ENCODE measurements at places on chromosomes 7 and 10.

DNA sequence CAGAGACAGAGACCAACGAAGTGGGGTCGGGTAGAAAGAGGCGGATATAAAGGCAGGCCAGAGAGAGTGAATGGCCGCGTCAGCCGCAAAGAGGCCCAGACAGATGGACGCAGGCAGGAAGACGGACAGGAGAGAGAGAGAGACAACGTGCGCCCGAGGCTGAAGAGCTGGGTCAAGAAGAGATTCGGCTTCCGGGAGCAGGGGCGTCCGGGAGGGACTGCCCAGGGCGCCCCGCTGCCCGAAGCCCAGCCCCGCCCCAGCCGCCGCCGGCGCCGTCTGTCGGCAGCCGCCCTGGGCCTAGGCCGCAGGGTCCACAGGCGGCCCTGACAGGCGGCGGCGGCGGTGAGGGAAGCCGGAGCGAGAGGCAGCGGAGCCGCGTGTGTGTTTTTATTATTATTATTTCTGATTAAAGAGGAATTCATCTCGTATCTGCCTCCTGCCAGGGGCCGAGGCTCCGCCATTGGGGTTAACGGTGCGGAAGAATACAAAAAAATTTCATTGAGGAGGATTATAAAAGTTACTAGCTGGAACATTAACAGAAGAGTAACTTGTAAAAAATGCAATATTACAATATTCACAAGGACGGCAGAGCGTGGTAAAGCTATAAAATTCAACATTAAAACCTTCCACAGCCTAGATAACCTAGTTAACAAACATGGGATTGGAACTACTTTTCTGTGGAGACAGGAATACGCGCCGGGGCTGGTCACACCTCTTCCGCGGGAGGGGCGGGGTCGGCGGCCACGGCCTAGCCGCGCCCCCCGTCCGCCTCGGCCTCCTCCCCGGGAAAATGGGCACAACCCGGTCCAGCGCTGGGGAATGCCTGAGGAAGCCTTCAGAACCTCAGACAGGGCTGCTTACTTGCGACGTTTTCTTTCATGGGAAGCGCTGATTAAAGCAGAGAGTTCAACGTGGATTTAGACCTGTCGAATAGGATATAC is 29.7 kb upstream of the PAX2 start:
- no peak for DNase-seq

GRCh38 chr7:15688911-15689310 is 2.4 kb upstream of the MEOX2 start:
- DNase-seq, result no peak

DNA sequence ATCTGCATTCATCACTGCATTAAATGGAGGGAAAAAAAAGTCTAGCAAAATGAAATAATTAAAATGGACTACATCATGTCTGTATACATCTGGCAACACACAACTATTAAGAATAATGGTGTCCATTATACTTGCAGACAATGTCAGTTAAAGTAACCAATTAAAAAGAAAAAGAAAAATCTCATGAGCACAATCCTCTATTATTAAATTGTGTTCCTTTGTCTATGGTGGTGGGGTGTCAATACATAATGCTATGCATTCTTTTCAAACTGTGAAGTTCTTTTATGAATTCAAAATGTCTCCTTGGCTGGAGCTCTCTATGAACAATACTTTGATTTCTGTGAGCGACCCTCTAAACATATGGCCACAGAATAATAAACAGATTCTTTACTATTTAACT is 63.5 kb downstream of the NRP1 start:
- DNase-seq, result no peak

- DNase-seq, result peak; percentile 5
Observed at GRCh38 chr10:27525819-27526218, 21.7 kb downstream of the RAB18 start.

DNA sequence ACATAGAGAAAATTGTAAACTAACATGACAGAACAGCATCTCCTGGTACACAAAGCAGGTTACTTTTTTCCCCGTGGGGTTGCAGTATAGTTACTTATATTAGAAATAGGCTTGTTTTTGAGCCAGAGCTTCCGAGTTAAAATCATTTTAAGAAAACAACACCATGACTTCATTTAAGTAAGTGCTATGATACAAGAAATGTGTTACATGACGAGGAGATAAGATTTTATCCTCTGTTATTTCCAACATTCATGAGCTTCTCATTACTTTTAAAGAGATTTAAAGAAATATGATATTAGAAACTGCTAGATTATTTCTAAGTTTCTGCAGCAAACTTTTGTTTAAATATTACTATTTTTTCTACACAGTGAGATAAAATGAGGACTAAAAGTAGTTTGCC is 968.7 kb downstream of the GATA3 start:
- DNase-seq, result no peak

GRCh38 chr10:50561266-50561665 is 62.5 kb downstream of the SGMS1 start:
- DNase-seq, result no peak

GRCh38 chr10:63689768-63690167 is 168.6 kb downstream of the REEP3 start:
- DNase-seq, result no peak

DNA sequence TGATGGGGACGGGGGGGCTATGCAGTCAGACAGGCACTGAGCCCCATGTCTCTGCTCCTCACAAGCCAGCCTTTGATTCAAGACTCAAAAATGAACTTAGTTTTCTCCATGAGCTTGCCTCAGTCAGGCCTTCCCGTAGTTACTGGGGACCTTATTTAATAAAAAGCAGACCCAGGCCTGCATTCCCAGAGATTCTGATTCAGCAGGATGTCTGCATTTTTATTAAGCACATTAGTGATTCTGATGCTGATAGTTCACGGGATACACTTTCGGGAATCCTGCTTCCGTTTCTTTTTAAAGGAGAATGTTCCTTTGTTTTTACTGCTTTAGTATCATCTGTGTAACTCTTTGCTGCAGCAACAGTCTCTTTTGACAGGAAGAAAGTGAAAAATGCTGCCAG is 28.3 kb upstream of the PLPP4 start:
- DNase-seq, result no peak

DNA sequence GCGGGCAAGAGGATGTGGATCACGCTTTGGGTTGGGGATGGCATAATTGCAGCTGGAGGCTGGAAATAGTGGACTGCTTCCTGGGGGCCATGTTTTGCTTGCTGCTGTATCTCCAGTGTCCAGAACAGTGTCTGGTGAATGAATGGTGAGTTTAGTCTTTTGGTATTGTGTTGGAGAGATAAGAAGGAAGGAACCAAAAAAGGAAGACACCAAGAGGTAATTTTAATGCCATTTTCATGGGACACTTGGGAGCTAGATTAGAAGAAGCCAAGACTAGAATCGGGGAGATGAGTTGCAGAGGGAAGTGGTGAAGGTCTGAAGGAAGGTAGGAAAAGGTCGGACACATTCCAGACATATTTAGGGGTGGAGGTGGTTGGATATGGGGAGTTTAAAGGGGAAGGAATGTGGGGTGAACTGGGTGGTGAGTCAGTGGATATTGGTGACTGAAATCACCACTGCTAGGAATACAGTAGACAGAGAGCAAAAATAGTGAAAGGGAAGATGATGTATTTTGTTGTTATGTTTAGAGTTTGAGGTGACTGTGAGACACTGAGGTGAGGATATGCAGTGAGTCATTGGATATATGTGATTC is 76.7 kb downstream of the CCNY start:
- no peak for DNase-seq

DNA sequence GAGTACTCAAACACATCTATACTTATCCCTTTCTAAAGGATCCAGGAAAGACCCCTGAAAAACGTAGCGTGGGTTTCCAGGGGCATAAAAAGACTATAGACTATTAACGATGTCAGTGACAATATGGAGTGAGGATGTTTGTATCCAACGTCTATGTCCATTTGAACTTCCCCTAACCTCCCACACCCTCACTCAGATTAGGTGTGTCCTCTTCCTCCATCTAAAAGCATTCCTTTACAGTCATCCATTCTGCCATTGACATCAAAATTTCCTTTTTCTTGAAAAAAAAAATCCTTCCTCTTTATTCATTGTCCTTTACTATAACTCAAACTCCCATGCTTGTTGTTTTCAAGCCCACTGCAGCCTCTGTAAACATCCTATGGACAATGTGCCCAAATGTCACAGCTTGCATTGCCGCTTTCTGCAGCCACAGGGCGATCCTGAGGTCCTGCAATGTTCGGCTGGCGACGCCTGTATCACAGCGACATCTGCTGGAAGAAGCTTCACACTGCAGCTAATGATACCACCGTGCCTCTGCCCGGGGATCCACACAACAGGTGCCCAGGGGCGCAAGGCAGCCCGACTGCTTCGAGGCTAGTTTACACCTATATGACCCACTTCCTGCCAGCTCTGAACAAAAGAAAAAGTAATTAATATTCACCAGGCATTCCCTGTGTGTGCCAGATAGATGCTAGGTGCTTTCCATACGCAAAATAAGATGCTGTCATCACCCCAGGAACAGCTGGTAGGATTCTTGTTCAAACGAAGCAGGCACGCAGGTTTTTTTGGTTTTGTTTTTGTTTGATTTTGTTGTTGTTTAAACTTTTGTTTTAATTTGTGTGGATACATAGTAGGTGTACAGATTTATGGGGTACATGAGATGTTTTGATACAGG is 267.9 kb upstream of the GHITM start:
- peak; percentile 68 for DNase-seq

GRCh38 chr7:2947058-2947780 is 96.4 kb downstream of the CARD11 start:
- DNase-seq, result no peak

DNA sequence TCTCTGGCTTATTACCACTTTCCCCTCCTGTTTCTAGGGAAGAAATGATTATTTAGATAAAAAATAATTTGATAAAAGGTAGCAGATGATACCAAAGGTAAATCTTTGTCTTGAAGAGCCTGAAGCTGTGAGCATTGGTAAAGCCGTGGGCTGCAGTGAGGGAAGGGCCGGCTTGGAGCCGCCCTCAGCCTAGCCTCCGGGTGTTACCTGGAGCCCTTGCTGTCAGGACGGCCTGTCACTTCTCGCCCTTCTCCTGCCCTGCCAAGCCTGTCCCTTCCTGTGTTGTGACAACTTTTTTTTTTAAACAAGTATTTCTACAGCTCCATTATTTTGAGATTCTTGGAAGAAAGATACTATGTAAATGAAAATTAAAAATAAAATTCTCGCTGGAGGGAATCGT is 7.0 kb downstream of the CUX1 start:
- no peak for DNase-seq

- no peak for DNase-seq
Observed at GRCh38 chr7:151697515-151697895, 177.8 kb upstream of the RHEB start.

DNA sequence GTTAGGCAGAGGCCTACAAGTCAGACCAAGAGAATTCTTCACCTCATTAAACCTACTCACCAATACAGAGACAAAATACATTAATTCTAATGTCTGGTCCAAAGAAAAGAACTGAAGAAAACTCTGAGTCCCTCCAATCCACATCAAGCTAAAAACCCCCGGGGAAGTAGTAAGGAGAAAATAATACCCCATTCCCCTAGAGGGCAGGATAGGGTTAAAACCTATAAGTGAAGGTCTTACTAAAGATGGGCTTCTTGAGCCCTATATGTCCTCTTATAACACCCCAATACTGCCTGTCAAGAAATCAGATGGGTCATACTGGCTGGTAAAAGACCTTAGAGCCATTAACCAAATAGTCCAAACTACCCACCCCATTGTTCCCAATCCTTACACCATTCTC is 141.3 kb upstream of the TMEM106B start:
- DNase-seq, result no peak

DNA sequence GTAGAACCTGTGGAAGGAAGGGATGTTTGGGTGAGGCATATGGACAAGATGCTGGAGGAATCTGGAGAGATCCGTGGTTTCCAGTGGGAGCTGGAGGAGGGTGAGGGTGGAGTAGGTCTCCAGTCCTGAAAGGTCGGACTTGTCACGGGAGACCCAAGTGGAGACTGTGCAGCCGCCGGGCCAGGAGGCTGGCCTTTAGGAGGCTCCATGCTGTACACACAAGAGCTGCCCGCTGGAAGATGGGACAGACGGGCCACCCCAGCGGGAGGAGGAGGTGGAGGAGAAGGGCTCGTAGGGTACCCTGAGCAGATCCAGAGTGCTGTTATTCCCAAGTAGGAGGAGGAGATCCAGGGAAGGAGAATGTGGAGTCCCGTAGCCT is 106.7 kb downstream of the NKX6-2 start:
- DNase-seq, result no peak

- DNase-seq, result no peak
Observed at GRCh38 chr10:105024184-105024583, 383.1 kb downstream of the SORCS3 start.

GRCh38 chr7:121271916-121272315 is 56.9 kb upstream of the WNT16 start:
- DNase-seq, result no peak

GRCh38 chr10:82645221-82645620 is 770.2 kb downstream of the NRG3 start:
- no peak for DNase-seq

DNA sequence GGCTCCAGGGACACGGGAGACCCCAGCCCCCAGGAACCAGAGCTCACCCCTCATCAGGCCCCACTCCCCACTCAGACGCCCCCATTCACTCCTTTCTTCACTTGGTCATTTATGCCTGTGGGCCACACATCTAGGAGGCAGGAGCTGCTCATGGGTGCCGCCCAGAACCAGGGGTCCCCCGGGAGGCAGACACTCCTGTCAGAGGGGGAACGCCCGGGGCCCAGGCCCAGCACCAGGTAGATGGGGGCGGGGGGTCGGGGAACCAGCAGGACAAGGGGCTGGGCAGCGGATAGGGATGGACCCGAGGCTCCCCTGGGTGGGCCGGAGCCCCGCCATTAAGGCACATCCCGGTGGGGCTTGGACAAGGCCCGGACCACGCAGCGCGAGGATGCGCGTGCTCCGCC is 11.8 kb downstream of the CALY start:
- no peak for DNase-seq

DNA sequence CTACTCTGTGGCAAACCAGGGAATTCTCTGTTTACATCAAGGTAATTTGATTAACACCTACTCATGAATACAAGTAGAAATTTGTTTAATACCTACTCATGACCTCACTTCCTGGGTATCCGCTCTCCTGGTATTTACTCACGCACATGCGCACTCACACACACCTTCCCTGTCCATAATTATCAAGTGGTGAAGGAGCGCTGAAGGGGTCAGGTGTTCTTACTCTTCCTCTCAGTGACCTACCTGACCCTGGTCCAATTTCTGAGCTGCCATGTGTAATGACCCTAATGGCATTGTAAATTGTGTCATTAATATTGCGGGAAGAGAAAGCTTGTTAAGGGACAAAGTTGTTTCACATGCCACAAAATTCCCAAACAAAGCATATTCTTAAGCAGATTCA is 41.3 kb upstream of the TRIL start:
- no peak for DNase-seq

- no peak for DNase-seq
Observed at GRCh38 chr7:104956753-104957450, 57.1 kb upstream of the KMT2E start.

Data from NCI-H526 (cell line).